Activated CD4-positive, alpha-beta T cell treated with anti-CD3 and anti-CD28 coated beads for 1 hour (primary cell): ENCODE measurements at places on chromosomes 7 and 10.

DNA sequence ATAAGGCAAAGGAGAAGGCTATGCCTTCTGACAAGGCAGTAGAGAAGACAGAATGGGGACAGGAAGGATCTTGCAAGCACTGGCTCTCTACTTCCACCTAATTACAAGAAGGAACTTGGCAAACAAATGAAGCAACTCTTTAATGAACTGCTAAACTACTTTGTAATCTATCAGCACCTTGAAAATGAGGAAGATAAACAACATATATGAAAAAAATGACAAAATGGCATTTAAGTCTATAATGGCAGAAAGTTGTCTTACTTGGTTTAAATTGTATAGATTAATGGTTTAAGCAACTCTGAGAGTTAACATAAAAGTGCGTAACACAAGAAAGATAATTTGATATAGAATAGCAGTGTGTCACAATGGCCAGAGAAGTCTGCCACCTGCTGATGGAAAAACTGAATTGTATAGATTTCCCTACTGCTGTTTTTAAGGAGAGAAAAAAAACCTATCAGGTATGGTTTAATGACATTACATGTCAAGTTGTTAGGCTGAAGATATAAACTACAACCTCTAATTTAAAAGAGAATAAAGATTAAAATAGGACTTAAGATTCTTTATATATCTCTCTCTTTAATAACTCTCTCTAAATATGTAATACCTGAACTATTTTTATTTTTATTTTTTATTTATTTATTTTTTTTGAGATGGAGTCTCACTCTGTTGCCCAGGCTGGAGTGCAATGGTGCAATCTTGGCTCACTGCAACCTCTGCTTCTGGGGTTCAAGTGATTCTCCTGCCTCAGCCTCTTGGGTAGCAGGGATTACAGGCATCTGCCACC is 11.8 kb downstream of the NT5C3A start:
- no peak for DNase-seq

DNA sequence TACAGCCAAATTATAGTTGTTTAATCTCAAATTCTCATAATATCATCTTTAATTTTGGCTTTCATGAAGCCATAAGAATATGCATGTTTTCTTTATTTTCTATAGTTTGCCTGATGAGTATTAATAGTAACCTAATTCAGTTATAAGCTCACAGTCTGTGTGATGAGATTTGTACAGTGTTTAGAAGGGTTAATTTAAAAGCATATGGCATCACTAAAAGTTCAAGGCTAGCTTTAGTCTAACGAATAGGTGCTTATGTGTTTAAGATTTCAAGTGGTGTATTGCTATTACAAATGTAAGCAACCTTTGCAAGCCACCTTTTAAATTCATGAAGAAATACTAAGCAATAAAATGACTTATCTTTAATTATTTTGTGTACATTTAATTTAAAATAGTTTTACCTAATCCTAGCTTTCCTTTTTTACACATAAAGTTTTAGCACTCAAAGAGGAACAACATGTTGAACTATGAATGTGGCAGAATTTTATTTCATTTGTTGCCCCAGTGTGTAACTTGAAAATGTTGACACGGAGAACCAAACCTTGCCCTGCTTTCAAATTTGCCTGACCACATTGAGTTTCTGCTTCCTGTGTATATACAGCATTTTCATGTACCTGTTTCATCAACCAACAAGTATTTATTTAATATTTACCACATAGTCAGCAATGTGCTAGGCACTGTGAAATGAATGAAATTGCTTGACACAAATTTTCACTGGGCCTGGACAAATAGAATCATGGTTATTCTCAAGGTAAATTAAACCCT is 41.5 kb downstream of the TET1 start:
- DNase-seq, result no peak

DNA sequence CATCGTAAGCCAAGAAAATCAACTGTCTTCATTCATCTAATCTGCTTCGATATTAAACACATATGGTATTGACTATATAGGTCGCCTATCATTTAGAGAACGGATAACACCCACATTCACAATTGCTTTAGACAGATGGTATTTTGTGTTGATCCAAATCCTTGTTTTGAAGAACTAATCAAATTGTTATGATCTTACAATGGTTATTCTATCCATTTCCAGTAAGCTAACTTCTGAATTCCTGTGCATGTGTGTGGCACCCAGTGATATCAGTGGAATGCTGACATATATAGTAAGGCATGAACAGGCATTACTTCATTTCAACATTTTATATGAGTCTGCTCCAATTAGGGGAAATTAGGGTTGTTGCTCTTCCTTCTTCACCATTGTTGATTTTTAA is 98.8 kb downstream of the SEMA3E start:
- DNase-seq, result no peak

DNA sequence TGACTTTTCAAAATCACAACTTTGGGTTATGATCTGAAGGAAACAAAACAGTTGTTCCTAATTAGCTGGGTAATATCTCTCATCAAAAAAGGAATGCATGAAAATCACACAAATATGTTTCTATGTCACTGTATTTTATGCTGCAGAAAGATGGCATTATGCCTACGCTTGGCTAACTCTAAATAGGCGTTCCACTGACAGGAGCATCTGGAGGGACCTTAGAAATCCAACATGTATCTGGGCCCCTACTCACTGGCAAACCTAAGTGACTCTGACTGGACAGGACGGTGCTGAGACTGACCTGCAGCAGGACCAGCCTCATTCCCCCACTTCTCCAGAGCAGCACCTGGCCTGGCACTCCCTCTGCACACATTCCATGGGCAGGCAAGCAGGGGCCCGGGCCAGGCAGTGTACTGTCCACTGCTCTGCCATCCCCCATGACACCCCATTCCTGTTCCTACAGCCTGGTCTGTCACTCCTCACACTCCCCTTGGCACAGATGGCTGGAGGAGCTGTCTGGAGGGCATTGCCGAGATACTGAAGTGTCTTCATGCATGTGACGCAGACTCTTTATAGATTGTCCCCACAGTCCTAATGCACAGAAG is 2.6 kb upstream of the MYL7 start:
- DNase-seq, result no peak

GRCh38 chr10:98492763-98493162 is 46.0 kb upstream of the HPS1 start:
- DNase-seq, result no peak

GRCh38 chr7:47477191-47478016 is 104.5 kb downstream of the TNS3 start:
- DNase-seq, result no peak

GRCh38 chr7:139698844-139699243 is 79.0 kb downstream of the HIPK2 start:
- DNase-seq, result no peak

DNA sequence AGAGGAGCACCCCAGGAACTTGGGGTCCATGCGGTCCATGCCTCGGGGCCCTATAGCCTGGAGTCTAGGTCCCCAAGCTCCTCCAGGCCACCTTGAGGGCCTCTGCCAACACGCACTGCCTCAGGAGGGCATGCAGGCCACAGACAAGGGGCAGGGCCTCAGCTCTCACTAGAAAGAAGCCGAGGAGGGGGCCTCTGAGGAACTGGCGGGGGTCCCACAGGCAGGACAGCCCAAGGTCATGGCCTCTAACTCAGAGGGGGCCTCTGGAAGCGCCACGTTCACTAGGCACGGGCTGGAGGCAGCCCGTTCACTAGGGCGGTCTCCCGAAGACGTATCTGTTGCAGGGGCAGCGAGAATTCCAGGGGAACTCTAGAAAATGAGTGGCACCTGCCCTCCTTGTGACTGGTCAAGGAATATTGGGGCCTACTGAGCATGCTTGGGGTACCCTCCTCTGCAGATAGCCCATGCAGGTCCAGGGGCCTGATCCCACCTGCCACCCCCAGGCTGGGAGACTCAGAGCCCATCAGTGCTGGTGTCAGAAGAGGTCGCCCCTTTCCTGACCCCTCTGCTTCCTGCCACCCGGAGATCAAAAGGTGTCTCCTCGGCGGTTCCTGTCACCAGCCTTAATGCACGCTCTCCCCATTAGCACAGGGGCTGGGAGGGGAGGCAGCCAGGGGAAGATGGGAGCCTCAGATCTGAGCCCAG is 86.7 kb upstream of the RET start:
- no peak for DNase-seq

GRCh38 chr10:285216-285615 is 150.0 kb downstream of the ZMYND11 start:
- no peak for DNase-seq

DNA sequence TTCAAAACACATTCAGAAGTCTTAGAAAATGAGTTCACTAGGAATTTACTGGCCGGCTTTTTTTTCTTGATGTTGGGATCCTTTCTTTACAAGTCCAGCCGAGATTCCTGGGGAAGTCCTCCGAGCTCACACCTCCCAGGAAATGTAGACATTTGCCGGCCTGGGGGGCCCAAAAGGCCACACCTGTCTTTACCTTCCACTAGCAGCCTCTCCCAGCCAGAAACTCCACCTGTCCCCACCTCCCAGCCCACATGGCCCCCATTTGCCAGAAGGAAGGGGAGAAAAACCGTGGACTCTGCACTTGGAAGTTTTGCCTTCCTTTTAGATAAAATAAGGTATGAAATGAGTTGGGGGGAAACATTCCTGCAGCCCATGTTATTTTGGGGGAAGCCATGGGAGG is 27.6 kb upstream of the EMX2 start:
- DNase-seq, result no peak

- no peak for DNase-seq
Observed at GRCh38 chr10:93599335-93599734, 1.7 kb downstream of the RBP4 start.

- no peak for DNase-seq
Observed at GRCh38 chr10:117264782-117265181, 23.9 kb downstream of the SLC18A2 start.
